ENCODE measurements at places on chromosomes 6 and 20.

GRCh38 chr6:134642279-134642678 is 307.6 kb downstream of the ALDH8A1 start:
- DNase-seq: no peak

GRCh38 chr6:35409245-35409644 is 42.9 kb upstream of the FANCE start:
- DNase-seq: no peak

GRCh38 chr6:47079638-47080037 is 37.5 kb upstream of the ADGRF1 start:
- peak; percentile 35 for DNase-seq

DNA sequence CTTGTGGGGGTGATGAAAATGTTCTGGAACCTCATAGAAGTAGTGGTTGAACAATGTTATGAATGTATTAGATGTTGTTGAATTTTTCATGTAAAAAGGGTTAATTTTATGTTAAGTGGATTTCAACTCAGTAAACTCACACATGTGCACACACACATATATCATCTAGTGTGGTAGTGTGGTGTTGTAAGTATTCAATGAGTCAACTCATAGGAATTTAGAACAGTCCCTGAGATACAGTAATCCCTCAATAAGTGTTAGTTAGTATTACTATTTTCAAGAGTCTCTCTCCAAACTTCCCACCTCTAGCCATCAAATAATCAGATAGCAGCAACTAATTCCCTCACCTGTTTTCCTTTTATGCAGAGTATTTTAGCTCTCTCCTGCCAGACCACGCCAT is 563.1 kb upstream of the JARID2 start:
- DNase-seq: no peak

DNA sequence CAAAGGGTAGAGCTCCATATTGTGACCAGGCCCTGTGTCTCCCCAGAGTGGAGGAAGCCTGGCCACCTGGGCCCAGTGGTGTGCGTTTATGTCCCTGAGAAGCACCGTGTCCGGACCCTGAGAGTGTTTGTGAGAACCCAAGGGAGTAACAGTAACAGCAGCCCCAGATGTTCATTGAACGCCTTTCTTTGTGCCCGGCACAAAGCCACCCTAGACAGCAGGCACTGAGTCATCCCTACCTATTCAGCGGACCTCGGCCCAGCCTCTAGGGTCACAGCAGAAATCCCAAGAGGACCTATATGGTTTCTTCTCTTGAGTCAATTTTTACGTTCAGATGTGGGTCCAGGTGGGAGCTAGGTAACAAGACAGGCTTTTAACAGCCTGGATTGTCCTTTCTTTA is 24.5 kb downstream of the BCAS4 start:
- no peak for DNase-seq

GRCh38 chr20:13307562-13308163 is 86.6 kb downstream of the ISM1 start:
- DNase-seq: no peak

DNA sequence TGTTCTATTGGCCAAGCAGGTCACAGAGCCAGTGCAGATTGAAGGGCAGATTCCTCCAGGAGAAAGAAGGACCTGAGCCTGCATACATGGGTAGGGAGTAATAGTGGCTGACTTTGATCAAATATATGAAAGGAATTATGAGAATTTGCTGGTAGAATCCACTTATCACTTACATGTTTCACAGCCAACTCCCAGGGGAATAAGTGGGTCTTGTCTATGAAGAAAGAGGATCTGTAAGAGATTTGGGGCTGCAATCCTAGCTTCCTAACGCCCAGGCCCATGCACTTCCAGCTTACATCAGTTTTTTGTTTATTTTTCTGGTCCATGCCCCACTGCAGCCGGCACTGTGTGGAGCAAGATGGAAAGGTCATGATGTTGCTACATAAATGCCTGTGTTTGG is 107.9 kb upstream of the SYNDIG1 start:
- no peak for DNase-seq

GRCh38 chr6:6968731-6969552 is 138.8 kb upstream of the RREB1 start:
- DNase-seq: no peak

GRCh38 chr6:77457720-77458349 is 5.5 kb downstream of the HTR1B start:
- DNase-seq: peak; percentile 81

DNA sequence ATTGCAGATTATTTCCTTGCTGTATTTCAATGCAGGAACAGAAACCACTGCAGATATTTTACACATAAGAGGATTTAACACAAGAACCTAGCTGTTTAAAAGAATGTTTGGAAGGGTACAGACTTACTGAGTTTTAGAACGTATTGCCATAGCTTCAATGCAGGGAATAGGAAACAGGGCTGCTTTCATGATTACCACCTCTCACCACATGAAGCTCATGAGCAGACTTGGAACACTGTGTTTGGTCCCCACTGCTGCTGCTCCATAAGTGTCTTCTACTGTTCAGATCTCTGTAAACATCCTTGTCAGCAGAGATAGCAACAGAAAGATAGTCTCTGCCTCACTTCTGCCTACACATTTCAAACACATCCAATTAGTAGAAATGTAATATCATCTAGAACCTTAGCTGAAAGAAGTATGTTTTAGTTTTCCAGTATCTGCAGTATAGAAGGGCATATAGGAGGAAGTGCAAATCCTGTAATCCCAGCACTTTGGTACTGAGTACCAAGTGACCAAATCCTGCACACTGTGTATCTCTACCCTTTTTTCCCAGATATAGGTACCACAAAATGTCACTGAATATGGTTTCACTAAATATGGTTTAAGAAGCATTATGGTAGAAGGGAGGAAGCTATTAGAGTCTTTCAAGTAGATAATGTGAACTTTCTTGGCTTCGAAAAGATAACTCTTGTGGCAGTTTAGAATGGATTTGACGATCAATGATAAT is 51.9 kb downstream of the STXBP5 start:
- DNase-seq: no peak

GRCh38 chr20:63080811-63081210 is 74.0 kb upstream of the BHLHE23 start:
- DNase-seq: no peak

GRCh38 chr6:40695750-40696415 is 108.7 kb upstream of the LRFN2 start:
- peak; percentile 84 for DNase-seq

- DNase-seq: no peak
These were observed 120.7 kb upstream of the PMEPA1 start for GRCh38 chr20:57830515-57830895.

GRCh38 chr6:37135835-37136694 is 33.9 kb upstream of the PIM1 start:
- DNase-seq: no peak

DNA sequence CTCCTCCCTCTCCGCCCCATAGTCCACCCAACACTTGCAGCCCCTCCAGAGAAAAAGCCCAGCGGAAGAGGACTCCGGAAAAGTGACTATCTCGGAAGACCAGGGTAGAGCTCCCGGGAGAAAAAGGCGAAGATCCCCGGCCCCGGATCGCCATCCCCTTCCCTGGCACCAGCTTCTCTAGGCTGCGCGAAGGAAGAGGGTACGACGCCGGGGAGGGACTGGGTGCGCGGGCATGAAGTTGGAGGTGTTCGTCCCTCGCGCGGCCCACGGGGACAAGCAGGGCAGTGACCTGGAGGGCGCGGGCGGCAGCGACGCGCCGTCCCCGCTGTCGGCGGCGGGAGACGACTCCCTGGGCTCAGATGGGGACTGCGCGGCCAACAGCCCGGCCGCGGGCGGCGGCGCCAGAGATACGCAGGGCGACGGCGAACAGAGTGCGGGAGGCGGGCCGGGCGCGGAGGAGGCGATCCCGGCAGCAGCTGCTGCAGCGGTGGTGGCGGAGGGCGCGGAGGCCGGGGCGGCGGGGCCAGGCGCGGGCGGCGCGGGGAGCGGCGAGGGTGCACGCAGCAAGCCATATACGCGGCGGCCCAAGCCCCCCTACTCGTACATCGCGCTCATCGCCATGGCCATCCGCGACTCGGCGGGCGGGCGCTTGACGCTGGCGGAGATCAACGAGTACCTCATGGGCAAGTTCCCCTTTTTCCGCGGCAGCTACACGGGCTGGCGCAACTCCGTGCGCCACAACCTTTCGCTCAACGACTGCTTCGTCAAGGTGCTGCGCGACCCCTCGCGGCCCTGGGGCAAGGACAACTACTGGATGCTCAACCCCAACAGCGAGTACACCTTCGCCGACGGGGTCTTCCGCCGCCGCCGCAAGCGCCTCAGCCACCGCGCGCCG is 822 bp downstream of the FOXQ1 start:
- DNase-seq: no peak

- DNase-seq: no peak
These were observed 306.7 kb upstream of the SASH1 start for GRCh38 chr6:148035806-148036390.

GRCh38 chr6:87151781-87152525 is 3.4 kb upstream of the ZNF292 start:
- DNase-seq: peak; percentile 81

GRCh38 chr6:153012856-153013255 is 10.3 kb upstream of the MTRF1L start:
- no peak for DNase-seq

- peak; percentile 9 for DNase-seq
These were observed 406.9 kb downstream of the CDH26 start for GRCh38 chr20:60365064-60365666.

DNA sequence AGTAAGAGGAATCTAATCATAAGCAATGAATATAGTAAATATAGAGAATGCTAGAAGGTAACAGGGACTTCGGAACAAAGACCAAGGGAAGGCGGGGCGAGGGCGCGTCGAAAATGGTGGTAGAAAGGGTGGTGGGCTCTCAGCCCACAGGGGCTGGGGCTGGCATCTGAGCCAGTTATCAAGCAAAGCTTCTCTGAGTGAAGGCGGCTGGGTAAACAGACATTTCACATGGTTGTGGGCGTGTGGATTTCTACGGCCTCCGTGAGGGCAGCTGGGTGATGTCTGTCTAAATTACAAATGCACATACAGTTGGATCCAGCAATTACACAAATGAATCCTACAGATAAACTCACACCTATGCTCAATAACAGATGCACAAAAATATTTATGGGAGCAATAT is 56.6 kb downstream of the TOX2 start:
- DNase-seq: no peak

DNA sequence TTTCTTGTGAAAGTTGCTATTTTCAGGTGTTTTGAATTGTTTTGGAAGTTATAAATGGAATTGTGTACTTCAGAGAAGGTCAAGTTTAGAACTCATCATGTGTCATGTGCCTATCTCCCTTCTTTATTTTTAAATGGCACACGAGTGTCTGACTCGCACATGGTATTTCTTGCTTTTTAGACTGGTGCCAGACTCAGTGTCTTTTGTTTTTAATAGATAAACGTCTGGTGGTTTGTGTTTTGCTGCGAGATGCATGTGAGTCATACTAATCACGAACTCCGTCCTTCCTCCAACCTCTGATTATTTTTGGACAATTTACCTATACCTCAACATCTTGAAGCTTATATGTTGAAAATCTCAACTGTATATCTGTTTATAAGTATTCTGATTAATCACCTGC is 292.1 kb downstream of the CDKAL1 start:
- peak; percentile 7 for DNase-seq

GRCh38 chr6:108597572-108598304 is 37.0 kb downstream of the FOXO3 start:
- DNase-seq: no peak

GRCh38 chr6:90294614-90294988 is 2.0 kb downstream of the BACH2 start:
- DNase-seq: no peak

DNA sequence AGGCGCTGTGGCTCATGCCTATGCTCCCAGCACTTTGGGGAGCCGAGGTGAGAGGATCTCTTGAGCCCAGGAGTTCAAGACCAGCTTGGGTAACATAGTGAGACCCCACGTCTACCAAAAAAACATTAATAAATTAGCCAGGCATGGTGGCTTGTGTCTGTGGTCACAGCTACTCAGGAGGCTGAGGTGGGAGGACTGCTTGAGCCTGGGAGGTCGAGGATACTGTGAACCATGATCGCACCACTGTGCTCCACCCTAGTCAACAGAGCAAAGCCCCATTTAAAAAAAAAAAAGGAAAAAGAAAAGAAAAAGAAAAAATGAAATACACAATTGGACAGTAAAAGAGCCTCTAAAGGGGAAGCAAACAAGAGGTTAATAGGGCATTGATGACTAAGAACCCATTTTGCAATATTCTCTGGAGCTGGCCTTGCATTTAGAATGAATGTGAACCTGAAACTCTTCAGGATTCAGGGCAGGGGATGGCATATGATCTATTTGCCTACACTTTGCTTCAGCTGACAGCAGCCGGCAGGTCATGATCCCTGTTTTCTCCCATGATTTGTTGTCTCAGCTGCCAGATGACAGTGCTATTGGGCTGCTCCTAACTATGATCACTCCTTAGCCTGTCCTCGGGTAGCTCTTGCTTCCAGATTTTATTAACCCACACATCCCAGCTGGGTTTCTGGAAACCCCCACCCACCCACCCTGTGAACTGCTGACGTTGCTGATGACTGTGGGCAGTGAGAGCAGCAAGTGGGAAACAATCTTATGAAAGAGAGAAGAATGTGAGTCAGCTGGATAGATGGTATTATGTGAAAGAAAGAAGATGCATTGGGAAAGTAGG is 83.8 kb upstream of the ELOVL5 start:
- peak; percentile 94 for DNase-seq

- peak; percentile 9 for DNase-seq
These were observed 229.8 kb downstream of the SOD2 start for GRCh38 chr6:159463119-159463829.

DNA sequence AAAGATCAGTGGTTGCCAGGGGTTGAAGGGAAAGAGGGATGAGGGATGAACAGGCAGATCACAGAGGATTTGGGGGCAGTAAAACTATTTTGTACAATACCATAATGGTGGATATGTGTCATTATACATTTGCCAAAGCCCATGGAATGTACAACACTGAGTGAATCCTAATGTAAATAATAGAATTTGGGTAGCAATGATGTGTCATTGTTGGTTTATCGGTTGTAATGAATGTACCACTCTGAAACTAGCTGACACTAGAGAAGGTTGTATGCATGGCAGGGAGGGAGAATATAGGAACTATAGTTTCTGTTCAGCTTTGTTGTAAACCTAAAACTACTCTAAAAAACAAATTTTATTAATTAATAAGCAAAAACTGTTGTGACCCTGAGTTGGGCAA is 17.8 kb upstream of the ASF1A start:
- peak; percentile 79 for DNase-seq

- no peak for DNase-seq
These were observed 300.0 kb downstream of the ZFAND3 start for GRCh38 chr6:38119516-38119915.

DNA sequence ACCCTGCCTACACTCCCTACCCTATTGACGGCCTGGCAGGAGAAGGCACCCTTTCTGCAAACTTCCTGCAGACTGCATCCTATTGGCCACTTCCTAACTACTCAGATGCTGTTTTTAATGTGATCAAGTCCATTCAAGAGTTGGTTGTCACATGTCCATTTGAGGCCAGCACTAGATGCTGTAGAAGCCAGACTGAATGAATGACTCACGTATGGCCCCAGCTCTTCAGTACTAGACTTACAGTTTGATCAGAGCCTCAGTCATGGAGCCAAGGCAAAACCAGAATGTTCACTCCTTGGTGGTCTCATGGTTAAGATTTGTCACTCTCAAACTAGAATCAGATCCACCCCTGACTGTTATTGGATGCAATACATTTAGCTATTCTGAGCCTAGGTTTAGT is 101.7 kb downstream of the OPRM1 start:
- DNase-seq: peak; percentile 2
